ENCODE measurements at places on chromosomes 5 and 9. TPM values are rescaled to one million over a fixed set of nuclear protein-coding genes. Genes with fewer than 3 reads are reported as not detected.

Gene CDKN2B
- not detected for total RNA-seq

Gene INSL4
- total RNA-seq: 15.8 TPM

Gene NME5
- total RNA-seq: not detected

Gene GPR151
- not detected for total RNA-seq

Gene CFAP90
- 0.34 TPM for total RNA-seq

All from A549 treated with CpdA at 1 μM for 4 hours (cell line).